Stimulated activated effector memory CD8-positive, alpha-beta T cell treated with anti-CD3 and anti-CD28 coated beads, Interleukin-12 subunit alpha, Interleukin-12 subunit beta, amount 100 ng/mL, for 72 hours (primary cell): ENCODE measurements at places on chromosomes 1 and 21.

DNA sequence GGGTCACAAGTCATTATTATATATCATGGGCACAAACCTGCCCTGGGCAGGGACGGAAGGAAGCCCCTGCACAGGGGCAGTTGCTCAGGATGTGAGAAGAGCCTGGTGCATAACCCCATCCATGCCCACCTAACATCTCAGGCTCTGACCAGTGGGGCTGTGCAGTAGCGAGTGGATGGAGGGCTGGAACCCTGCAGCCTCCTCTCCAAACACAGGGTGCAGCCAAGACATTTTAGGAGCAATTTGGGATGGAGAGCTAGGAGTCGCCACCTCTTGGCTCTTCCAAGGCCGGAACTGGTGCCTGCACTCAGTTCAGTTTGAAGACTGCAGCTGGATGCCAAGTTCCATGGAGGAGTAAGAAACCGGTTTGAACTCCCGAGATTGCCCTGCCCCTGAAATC lies 2.8 kb downstream of the MX1 start:
- no peak for DNase-seq

DNA sequence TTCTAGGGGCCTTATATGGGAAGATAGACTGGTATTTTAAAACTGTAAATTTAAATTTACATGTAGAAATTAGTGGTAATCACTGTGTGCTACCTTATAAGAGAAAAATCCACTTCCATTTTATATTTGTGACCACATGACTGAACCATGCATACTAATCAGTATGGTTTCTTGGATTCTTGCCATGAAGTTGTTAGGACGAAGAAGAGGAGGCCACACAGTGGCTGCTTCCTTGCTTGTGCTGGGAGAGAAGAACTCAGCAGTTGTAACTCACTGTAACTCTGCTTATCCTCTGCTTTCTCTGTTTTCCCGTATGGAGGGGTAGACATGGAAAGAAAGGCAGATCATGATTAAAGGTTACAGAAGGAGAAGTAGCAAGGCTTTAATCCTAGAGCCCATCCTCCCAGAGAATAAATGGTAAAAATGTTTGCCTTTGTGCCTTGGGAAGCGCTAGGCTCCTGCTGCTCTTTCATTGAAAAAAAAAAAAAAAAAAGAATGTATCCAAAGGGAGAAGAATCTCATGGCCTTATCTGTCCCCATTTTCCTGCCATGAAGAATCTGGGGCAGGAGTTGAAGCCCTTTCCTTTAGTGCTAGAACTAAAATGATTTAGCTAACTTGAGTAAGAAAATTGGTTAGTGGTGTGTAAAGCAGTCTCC lies 32.4 kb downstream of the KCTD3 start:
- DNase-seq, result no peak

GRCh38 chr1:238232084-238232710 lies 341.5 kb upstream of the ZP4 start:
- DNase-seq, result no peak

DNA sequence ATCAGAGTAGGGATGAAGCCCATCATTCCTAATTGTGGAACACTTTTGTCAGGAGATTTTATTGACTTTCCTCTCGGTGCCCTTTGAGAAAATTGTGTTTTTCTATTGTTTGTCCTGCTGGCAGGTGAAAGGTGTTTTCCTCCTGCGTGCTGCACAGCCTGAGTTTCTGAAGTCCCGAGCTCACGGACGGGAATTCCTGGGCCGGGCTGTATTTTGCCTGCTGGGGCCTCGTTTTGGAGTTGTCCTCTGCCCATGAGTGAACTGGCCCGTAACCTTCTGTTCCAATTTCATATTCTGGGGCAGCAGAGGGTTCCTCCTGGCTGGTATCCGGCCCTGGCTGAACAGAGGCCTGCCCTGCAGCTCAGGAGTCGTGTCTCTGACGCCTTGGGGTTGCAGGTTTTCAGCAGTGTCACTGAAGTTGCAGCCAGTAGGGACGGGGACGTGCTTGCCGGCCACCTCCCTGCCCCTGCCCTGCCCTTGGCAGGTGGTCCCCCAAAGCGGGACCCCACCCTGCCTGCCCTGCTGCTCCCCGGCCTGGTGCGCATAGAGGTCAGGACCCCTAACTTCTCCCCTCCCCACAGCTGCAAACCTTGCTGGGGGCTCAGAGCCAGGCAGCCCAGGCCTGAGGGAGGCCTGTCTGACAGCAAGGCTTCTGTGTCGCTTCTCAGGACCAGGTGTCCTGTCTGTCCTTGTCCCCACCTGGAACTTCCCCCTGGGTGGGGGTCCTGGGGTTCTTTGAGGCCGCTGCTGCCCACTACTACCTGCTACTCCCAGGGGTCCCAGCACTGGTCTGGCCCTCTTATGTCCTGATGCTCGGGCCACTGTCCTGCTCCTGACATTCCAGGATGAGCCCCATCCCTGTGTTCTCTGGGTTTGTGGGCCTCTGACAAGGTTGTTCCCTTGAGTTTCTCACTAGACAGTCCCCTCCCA lies 49.0 kb downstream of the SLX9 start:
- DNase-seq, result no peak

DNA sequence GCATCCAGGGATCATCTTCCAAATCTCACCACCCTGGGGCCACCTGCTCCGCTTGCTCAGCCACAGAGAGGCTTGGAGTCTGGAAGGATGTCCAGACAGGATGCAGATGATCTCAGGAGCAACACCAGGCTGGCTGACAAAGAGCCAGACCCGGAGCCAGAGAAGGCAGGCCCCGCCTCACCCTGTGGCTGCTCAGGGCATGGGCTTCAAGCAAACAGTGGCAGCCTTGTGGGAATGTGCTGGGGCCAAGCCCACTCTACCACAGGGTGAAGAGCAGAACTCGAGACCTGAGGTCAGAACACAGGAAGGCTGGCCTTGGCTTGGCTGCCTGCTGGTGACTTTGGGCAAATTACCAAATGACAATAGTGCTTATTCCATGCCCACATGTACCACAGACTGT lies 45.5 kb downstream of the MRPL37 start:
- no peak for DNase-seq

GRCh38 chr21:34535886-34536285 lies 23.9 kb upstream of the KCNE1 start:
- no peak for DNase-seq

DNA sequence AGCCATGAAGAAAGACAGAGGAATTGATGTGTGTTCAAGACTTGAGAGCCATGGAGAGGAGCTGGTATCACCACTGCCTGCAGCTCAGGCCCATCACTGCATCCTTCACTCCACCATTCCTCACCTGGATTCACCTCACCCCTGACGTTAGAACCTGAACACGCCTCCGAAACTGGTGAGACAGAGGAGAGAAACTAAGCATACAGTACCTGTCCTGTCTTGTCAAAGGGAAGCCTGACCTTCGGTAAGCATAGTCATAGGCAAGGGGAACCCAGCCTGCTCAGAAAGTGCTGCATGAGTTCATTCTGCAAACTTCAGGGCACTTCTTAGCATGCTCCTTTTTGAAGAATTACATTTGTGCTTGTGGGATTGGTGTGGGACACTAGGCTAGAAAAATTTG lies 425.8 kb downstream of the DSCAM start:
- DNase-seq, result no peak

DNA sequence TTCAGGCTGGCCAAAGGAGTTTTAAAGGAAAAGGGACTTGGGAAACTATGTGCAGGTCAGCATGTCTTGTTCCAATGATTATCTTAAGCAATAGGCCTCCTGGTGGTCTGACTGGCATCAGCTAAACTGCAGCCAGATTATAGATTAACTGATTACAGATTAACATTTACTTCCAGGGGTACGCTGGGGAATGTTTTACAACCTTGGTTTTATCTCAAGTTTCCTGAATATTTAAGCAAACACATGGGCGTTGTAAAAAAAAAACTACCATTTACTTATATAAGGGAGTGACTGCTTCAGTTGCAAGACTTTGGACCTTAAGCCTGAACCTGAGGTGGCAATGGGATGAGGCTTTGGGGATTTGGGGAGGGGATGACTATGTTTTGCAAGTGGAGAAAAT lies 600.6 kb upstream of the B3GALT2 start:
- no peak for DNase-seq

- DNase-seq, result no peak
Observed at GRCh38 chr1:228077565-228078330, 4.8 kb upstream of the ARF1 start.

DNA sequence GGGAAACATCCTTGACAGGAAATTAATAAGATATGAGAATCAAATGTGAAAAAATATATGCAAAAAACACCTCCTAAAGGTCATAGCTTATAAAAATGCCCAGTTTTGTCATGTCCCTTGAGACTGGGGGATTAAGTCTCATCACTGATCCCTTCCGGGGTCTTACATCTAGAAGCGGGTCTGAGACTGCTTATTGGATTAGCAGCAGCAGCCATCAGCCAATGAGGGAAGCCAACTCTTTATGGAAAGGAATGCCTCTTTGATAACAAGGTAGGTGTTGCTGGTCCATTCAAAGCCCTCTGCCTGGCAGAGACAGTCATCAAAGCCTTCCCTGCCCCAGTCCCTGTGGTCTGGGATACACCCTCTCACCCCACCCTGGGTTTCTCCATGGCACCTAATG lies 3.9 kb upstream of the CACNA1S start:
- DNase-seq, result no peak

DNA sequence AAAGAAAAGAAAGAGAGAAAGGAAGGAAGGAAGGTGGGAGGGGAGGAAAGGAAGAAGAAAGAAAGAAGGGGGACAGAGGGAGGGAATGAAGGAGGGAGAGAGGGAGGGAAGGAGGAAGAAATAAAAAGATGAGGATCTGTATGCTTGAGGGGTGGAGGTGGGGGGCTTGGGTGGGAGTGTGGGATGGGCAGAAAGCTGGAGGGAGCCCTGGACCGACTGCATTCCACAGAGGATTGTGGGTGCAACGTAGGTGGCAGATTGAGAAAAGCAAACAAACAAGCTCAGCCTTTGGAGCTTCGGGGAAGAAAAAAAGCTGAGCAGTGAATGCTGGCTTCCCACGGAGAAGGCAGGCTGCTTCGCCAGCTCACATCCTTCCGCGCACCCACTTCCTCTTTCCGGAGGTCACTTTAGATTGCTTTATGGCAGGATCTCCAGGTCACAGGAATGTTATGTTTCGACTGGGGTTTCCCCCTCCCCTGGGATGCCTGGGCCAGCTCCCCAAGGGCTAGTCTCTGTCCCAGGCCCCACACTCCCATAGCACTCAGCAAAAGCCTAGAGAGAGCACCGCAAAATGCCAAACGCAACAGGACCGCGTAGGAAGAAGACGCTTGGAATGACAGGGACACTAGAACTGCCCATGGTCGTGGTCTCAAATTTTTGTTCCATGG lies 20.7 kb upstream of the LGALS8 start:
- no peak for DNase-seq

DNA sequence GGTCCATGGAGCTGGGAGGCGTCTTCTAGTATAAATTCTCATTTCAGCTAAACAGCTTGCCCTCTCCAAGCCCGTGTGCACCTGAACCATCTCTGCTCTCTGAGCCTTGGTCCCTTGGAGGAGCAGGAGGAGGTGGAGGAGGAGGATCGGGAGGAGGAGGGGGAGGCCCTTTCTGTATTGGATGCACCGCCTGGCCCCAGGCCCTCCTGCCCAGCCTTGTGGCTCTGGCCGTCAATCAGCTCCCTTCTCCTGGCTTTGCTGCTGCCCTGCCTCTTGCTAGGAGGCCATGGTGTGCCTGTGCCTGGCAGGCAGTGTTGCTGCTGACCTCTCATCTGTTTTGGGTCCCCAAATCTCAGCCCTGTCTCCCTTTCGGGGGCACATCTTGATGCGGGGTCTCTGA lies 9.0 kb downstream of the COL18A1 start:
- no peak for DNase-seq

GRCh38 chr1:234884701-234885100 lies 243.9 kb downstream of the TOMM20 start:
- DNase-seq, result no peak

- DNase-seq, result no peak
Observed at GRCh38 chr1:42831273-42831672, 14.1 kb upstream of the SVBP start.

- no peak for DNase-seq
Observed at GRCh38 chr1:229251185-229251584, 19.7 kb upstream of the RAB4A start.

DNA sequence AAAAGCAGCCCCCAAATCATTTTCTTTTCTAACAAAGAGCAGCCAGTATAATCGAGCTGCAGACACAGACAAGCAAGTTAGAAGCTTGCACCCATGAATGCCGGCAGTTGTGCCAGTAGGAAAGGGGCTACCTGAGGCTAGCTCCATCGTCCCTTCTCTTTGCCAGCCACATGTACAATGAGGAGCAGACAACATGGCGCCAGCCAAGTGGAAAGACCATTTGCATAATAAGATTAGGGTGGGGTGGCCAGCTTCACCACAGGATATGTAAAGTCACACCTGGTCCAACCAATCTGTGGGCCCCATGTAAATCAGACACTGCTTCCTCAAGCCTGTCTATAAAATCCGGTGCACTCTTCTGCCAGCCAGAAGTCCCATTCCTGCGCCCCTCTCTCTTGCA lies 103.7 kb downstream of the CCDC185 start:
- DNase-seq, result no peak
